ENCODE measurements at places on chromosomes 3 and 15.

GRCh38 chr3:87135412-87135811 is 91.7 kb upstream of the CHMP2B start:
- DNase-seq = no peak

DNA sequence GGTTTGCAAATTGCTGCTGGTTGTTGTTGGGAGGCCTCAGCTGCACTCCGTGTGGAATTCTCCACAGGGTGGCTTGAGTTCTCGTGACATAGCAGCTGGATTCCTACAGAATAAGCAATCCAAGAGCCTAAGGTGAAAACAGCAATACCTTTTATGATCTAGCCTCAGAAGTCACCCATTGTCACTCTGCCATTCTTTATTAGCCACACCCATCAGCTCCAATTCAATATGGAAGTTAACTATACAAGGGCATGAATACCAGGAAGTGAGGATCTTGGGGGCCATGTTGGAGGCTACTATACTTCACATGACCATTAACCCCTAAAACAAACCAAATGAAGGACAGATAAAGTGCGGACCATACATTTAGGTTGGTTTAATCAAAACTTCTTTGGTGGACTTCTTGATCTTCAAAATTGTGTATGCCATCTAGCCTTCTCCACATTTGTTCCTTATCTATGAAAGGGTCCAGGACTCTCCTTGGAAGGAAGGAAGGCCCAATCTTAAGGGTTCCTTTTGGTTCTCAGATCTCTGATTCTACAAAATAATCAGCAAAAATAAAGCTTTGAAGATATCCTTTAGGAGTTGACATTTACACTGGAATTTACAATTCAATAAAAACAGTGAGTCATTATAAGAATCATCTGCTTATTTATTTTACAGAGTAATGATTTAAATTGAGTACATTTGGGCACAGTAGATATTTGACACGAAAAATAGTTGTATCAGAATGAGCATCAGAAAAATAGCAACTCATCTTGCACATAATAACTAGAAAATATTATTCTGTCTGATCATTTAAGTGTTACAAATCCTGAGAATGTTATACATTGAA is 21.5 kb downstream of the CIAO2A start:
- no peak for DNase-seq

DNA sequence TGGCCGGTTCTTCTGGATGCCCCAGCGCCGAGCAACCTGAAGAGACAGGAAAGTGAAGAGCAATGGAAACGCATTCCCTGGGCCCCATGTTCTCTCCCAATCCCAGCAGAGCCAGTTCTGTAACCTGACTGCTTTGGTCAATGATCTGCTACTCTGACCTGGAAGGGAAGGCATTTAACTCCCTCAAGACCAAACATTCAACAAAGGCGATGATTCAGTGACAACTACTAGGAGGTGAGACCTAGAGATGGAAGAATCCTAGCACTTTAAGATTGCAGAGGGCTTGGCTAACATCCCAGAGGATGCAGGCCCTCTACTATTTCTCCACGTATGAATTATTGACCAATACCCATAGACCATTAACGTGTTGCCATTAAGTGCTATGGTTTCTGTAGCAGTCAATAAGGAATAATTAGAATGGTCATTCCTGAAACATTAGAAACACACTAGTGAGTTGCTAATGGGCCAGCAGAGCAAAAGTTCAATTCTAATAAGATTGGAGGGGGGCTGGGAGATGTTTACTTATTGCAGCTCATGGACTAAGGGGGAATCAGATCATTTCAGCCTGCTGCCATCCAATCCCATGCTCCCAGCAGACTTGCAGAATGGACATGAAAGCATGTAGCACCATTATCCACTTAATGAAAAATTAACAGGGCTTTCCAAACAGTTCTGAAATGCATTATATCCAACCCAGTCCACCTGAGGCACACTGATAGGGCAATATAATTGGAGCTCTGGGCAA is 56.6 kb downstream of the ETV5 start:
- DNase-seq = no peak

DNA sequence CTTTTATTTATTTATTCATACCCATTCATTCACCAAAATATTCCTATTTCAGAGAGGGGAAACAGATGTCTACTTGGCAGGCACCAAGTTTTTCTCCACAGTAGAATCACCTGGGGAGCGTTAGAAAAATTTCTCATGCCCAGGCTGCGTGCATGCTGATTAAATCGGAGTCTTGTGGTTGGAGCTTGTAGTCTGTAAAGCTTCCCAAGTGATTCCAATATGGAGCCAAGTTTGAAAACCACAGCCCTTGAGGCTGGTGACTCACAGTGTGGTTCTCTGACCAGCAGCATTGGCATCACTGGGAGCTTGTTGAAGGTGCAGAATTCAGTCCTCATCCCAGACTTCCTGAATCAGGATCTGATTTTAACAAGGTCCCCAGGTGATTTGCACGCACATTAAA is 49.7 kb downstream of the PDHB start:
- no peak for DNase-seq

- DNase-seq = no peak
Measured at GRCh38 chr3:149197669-149198068, 24.0 kb downstream of the CP start.

- no peak for DNase-seq
Measured at GRCh38 chr15:31016446-31016915, 25.1 kb upstream of the MTMR10 start.

GRCh38 chr15:45435124-45435903 is 57.0 kb upstream of the GATM start:
- DNase-seq = no peak

GRCh38 chr3:39140341-39140971 is 12.9 kb downstream of the CSRNP1 start:
- no peak for DNase-seq

- DNase-seq = no peak
Measured at GRCh38 chr3:190043741-190044140, 77.0 kb downstream of the P3H2 start.

DNA sequence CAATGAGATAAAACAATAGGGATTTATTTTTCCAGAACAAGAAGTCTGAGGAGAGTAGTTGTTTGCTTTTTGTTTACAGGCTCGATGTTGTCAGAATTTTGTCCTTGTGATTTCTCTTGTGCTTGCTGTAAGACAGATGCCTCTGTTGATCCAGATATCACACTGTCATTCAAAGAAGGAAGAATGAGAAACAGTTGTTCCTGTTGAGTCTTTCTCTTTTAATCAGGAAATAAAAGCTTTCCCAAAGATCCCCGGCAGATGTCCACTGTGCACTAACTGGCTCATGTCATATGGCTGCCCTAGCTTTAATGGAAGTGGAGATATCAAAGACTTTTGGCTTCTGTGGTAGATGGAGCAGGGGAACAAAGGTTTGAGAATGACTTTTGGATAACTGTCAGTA is 6.8 kb downstream of the SERPINI1 start:
- DNase-seq = no peak

DNA sequence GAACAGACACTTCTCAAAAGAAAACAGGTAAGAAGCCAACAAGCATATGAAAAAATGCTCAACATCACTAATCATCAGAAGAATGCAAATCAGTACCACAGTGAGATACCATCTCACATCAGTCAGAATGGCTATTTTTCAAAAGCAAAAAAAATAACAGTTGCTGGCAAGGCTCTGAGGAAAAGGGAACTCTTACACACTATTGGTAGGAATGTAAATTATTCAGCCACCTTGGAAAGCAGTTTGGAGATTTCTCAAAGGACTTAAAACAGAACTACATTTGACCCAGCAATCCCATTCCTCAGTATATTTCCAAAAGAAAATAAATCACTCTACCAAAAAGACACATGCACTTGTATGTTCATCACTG is 95.6 kb downstream of the APBA2 start:
- no peak for DNase-seq

DNA sequence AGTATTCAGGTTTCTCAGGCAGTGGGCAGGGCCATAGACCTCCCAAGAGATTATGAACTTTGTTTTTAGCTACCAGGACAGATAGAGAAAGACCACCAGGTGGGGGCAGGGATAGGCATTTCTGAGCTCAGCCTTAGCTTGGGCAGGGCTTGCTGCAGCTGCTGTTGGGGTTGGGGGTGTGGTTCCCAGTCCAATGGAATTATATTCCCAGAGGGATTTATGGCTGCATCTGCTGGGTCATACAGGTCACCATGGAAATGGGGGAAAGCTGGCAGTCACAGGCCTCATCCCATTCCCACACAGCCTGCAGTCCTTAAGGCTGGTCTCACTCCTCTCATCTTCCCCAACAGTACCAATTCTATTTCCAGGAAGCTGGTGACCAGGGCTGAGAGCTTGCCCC is 144.6 kb upstream of the ZPLD1 start:
- no peak for DNase-seq

DNA sequence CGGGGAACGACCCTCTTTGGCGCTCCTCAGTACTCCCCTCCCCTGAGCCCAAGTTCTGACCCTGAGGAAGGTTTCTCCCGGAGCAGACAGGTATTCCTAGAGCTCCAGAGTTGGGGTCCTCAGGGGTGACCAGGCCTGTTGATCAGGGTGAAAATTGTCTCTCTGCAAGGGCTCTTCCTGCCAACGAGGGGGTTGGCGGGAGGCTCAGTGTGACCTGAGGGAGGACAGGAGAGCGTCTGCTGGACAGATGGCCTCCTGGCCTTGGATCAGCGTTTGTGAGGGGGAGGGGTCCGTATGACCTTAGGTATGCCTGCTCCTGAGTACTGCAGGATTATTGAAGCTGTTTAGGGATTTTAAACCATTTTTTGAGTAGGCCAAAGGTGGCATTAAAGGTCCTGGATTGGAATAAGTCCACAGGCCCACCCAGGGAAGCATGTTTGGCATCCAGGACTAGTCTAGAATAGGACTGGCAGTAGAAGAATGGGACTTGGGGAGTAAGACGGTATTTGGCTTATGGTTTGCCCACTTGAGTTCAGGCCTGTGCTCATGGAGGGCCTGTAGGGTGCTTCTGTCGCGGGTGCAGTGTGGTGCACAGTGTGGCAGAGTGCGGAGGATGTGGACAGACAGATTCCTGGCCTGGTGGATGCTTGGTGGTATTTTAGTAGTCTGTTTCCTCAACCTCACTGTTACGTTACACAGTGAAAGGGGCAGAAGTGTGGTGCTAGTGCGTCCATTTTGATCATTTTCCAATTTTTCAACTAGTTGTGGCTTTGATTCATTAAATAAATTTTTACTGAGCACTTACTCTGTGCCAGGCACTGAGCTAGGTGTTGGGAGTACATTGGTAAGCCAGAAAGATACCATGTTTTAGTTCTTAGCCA is 959 bp downstream of the ZNF592 start:
- peak; percentile 38 for DNase-seq

- no peak for DNase-seq
Measured at GRCh38 chr3:59210260-59210659, 160.4 kb upstream of the CFAP20DC start.

DNA sequence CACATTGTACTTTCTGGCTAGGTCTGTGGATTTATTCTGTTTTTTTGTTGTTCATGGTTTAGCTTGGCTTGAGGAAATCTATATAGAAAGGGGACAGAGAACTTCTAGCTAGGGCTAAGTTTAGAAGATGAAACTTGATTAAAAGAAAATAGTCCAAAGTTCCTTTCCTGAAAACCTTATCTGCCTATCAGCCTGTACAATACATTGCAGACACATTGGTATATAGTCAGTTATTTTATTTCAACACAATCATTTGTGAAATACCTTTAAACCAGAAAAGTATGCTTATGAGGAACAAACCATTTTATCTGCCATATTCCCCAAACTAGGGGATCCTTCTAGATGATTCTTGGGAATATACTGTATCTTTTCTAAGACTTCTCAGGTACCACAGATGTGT is 147.3 kb upstream of the CGNL1 start:
- DNase-seq = no peak

- no peak for DNase-seq
Measured at GRCh38 chr3:70532806-70533205, 220.4 kb upstream of the MDFIC2 start.

DNA sequence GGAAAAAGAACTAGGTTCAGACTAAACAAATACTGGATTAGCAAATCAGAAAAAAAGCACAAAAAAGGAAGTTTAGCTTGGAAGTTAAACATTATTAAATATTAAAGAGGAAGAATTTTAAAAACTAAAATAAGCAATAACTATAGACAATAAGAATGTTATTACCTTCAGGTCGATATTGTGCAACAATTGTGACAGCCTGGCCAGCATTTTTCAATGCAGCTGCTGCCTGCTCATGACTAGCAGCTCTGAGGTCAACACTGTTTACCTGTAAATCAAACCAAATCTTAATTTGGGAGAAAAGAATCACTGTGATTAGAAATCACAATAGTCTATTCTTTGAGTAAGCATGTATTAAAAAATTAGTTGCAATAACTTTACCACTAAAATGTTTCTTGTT is 75.1 kb upstream of the MELTF start:
- DNase-seq = no peak

DNA sequence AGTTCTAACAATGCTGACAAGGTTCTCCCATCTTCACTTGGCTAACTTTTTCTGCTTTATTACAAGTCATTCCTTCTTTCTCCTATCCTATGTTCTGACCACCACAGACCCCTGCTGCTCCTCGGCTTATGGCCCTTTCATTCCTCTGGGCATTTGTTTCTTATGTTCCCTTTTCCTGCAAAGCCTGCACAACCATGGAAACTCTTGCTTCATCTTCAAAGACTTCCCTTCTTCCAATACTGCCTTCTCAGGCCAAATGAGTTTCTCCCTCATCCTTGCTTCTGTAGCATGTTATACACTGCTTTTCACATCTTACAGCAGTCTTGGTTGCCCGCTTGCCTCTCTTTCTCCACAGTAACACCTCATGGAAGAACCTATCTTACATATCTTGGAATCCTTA is 17.9 kb upstream of the ATOSA start:
- no peak for DNase-seq

DNA sequence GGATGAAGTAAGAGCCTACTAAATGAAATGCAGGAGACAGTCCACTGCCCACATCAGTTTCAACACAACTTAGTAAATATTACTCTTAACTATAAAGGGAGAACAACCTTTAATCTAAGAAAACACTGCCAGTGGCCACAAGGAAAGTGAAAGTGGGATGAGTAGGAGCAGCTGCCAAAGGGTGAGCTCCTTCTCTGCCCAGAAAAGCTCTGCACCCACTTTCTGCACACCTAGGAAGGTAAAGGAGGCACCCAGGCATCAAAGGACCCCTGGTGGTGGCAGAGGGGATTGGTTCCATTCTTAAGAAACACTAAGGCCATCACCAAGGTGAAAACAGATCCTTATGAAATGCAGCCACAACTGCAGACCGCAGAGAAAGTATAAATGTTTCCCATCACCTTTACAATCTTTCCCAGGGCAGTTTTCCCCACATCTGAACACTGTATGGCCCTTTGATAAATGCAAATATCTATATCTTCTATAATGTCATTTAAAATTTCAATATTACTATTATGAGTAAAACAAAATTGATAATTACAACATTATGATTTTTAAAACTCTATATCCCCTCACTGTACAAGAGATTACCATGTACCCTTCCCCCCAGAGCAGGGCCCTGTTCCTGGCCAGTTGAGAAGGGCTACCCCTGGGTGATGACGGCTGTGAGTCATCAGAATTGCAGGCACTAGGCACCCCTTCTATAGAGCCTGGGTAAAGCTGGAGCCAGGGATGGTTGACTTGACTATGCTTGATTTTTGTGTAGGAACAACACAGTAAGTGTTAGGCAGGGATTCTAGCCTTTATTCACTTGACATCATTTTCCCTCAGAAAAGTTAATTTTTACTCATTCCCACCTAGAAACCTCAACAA is 92.0 kb downstream of the SNRK start:
- peak; percentile 77 for DNase-seq

All from T-cell (primary cell).